ENCODE measurements at places on chromosomes 4 and X.

GRCh38 chr4:180789929-180790328, 1453.3 kb upstream of the TENM3 start:
- DNase-seq, result no peak

DNA sequence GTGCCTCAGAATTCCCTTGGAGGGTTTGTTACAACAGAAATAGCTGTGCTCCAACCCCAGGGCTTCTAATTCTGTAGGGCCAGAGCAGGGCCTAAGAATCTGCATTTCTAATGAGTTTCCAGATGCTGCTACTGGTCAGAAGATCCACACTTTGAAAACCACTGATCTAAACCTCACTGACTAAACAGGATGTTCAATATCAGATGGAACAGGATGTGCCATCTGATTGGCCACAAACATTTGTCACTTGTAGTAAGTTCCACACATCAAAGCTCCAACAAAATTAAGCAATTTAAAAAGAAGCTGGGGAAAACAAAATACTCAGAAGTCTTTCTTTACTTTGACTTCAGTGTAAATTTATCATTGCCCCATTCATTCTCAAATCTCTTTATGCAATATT, 14.3 kb downstream of the CASK start:
- no peak for DNase-seq

- DNase-seq, result no peak
Observed at GRCh38 chr4:113997206-113997605, 17.8 kb upstream of the ARSJ start.

GRCh38 chrX:69493766-69494165, 10.4 kb upstream of the NALF2 start:
- no peak for DNase-seq

- DNase-seq, result no peak
Observed at GRCh38 chr4:77147079-77147782, 9.8 kb upstream of the CCNG2 start.
